ENCODE measurements at places on chromosomes 1 and 21.

- DNase-seq = no peak
These were observed 330.2 kb downstream of the S1PR1 start for GRCh38 chr1:101566883-101567538.

DNA sequence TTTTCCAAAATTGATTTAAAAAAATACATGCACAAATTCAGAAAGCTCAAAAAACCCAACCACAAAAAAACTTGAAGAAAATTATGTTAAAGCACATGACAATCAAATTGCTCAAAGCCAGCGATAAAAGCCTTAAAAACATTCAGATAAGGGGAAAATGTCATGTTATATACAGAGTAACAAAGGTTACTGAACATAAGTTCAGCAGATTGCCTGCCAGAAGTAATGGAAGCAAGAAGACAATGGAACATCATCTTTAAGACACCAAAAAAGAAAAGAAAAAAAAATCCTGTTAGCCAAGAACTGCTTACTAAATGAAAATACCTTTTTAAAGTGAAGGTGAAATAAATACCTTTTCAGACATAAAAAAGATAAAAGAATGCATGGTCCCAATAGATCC lies 147.2 kb upstream of the SGIP1 start:
- no peak for DNase-seq

GRCh38 chr1:106613068-106613467 lies 443.4 kb upstream of the PRMT6 start:
- DNase-seq = no peak

GRCh38 chr1:57133686-57134085 lies 167.9 kb upstream of the C8B start:
- DNase-seq = no peak

- no peak for DNase-seq
These were observed 16.7 kb downstream of the COLGALT2 start for GRCh38 chr1:184020855-184021254.

- no peak for DNase-seq
These were observed 607.3 kb downstream of the NCAM2 start for GRCh38 chr21:21605521-21605920.

GRCh38 chr21:41337515-41337914 lies 20.9 kb downstream of the FAM3B start:
- DNase-seq = no peak

DNA sequence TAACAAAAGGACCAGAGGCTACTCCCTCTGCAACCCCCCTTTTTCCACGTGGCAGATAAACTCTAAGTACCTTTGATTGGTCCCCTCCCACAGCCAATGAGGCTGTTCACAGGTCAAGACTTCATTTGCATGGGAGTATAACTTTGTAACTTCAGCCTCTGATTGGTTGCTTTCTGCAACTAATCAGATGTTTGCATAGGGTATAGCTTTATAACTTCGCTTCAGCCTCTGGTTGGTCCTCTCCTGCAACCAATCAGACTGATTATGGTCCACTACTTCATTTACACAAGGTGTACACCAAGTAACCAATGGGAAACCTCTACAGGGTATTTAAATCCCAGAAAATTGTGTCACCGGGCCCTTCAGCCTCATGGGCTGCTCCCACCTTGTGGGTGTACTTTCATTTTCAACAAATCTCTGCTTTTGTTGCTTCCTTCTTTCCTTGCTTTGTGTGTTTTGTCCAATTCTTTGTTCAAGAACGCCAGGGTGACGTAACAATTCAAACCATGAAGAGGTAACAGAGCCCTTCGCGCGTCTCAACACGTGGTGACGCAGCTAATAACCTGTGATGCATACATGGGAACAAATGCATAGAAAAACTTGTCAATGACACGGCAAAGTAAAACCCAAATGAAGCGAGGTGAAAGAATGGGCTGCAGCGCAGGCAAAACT lies 47.2 kb downstream of the VPS26C start:
- no peak for DNase-seq

GRCh38 chr1:239547987-239548386 lies 161.6 kb downstream of the CHRM3 start:
- no peak for DNase-seq

DNA sequence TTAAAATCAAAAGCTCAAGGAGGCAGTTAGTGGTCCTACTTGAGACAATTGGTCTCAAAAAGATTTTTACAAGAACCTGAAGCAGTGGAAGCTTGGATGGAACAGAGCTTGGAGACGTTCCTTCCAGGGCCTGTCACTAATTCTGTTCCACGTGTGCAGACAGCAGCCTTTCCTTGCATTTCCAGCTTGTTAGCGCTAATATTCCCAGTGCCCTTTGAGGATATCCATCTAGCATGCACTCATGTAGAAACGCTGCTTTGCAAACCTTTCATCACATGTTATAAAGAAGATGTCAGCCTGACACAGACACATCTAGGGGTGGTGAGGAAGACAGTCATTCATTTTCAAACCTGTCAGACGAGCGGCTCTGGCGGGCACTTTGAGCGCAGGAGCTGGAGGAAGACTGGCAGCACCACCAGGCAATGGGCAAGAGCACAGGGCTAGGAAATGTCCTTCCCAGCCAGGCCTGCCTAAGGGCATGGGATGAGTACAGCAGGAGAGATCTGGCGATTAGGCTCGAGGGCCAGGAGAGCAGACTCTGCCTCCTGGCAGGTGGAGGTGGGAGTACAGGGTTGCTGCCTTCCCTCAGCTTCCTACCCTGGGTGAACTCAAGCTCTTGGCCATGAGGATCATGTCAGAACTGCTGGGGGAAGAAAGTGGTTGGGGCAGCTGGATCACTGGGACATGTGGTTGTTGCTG lies 55.5 kb downstream of the CASQ2 start:
- DNase-seq = no peak

DNA sequence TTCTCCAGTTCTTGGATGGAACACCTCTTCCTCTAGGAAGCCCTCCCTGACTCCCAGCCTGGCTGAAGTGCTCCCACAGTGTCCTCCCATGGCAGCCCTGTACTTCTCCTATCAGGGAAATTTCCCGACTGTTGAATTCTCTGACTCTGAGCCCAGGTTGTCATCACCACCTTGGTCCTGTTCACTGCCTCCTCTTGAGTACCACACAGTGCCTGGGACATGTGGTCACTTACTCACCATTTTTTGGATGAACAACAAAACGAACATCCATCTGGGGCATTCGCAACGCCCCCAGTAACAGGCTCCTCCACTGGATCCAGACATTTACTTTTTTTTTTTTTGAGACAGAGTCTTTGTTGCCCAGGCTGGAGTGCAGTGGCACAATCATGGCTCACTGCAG lies 37.4 kb downstream of the CHD5 start:
- DNase-seq = no peak

DNA sequence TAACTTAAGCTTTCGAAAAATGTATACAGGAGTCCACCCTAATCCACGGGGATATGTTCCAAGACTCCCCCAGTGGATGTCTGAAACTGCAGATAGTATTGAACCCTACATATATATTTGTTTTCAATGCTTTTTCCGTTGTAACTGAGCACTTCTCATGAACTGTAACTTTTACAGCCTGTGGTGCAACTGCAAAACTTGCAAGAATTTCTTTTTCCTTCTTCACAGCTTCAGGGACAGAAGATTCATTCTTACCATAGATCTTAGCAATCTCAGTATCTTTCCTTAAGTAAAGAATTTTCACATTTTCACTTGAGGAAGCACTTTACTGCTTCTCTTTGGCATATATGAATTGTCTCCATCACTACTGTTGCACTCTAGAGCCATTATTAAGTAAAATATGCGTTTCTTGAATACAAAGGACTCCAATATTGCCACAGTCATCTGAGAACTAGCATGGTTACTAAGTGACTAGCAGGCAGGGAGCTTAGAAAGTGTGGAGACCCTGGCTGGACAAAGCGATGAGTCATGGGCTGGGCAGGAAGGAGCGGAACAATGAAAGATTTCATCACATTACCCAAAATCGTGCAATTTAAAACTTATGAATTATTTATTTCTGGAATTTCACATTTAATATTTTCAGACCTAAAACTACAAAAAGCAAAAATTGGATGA lies 14.1 kb downstream of the DPYD start:
- peak; percentile 65 for DNase-seq

DNA sequence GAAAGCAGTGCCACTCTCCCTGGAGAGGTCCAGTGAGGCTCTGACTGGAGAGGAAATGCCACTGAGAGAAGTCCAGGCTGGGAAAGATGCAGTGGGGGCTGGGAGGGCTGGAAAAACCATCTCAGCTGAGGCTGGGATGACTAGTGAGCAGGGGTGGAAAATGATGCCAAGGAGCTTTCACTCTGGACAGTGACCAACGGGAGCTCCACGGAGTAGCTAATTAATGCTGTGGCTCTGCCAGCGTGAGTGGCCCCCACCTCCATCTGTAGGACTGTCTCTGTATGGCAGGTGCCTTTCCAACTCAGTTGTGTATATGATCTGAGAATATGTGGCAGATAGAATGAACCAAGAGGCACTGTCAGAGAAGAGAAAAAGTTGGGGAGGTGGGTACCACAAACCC lies 86.7 kb downstream of the DDX20 start:
- no peak for DNase-seq

- no peak for DNase-seq
These were observed 89.6 kb downstream of the AK5 start for GRCh38 chr1:77371396-77371795.

- DNase-seq = no peak
These were observed 152.2 kb upstream of the KRTAP19-8 start for GRCh38 chr21:31190516-31190915.

DNA sequence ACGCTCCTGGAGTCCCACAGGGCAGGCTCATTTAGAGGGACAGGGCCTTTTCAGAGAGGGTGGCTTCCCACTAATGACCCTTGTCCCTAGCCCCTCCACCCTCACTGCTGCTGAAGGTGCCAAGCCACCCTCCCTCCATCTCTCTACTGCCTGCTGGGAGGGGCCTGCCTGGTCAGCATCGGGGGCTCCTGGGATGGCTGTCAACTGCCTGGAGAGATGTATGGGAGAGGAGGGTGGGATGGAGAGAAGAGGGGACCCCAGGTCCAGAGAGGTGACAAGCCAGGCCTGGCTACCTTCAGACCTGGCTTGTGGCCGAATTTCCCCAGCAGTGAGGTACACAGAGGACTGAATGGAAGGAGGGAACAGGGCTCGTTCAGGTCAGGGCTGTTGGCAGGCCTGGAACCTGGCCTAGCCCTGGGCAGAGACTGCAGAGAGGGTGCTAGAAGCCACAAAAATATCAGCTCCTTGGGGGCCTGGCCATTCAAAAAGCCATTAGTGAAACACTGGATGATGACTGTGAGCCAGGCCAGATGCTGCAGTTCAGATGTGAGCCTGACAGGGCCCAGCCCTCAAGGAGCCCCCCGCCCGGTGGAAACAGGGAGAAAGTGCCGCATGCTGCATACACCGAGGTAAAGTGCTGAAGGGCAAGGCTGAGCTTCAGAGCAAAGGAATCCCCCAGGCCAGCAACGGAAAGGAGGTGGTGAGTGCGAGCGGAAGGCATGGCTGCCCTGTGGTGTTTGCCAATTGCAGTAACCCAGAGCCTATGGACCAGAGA lies 20.0 kb downstream of the MMEL1 start:
- no peak for DNase-seq

GRCh38 chr1:53127546-53127945 lies 14.9 kb downstream of the SLC1A7 start:
- DNase-seq = no peak

DNA sequence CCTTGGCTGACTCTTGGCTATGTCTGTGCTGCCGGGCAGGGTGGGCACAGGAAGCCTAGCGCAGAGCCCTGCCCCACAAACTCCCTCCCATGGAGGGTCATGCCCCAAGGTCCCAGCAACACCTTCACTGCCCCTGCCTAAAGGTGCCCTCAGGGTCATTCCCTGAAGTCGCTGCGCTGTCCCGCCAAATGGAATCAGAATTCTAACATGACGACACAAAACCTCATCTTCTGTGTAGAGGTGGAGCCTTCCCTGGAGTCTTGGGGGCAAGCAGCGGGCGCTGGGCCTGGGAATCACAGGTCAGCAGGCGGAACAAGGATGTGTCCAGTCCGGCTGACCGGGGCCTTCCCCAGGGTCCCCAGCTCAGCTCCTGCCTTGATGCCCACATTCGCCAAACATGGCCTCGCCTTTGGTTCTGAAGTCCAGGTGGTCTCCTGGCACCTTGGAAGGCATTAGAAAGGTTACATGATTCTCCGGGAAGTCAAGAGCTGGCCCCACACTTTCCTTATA lies 17.3 kb downstream of the TMEM201 start:
- no peak for DNase-seq

DNA sequence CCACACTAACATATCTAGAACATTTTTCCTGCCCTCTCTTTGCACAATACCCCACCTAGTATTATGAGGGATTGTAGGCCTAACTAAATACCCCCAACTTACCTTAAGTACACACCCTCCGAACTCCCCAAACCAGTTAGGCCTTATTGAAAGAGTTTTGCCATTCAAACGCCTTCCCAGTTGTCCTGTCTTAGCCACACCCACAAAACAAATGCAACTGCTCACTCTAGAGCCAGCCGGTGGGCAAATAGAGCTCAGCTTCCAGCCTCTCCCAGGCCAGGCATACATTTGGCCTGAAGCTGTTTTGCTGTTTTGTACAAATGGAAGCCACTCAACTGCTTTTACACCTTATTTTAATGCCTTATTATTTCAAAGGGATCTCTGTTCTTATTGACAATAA lies 224.2 kb upstream of the RUNX1 start:
- DNase-seq = no peak

DNA sequence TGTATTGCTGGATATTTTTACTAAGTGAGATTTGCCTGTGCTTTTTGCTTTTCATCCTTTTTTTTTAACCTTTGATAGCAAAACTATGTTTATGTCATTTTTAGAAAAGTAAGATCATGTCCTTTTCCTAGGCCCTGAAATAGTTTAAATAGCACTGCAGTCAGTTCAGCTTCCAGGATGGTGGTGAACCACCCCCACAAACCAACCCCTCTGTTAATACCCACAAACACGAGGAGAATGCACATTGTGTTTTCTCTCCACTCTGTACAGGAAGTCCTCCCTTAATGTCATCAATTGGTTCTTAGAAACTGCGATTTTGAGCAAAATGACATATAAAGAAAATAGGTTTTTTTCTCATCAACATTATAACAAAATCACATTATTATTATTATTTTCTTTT lies 117.7 kb upstream of the DSCAM start:
- DNase-seq = no peak

- no peak for DNase-seq
These were observed 39.0 kb upstream of the SYNC start for GRCh38 chr1:32741413-32742198.

DNA sequence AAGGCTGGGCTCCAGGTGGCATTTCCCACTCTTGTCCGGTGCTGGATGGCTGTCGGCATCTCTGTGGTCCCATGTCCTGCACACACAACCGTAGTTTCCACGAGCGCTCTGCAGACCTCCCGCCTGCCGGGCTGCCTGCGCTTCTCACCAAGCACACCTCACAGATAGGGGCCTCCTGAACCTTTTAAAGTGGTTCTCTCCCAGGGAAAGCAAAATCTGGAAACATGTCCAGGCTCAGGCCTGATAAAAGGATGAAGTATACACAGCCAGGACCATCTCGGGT lies 46.2 kb downstream of the CAPN9 start:
- DNase-seq = no peak

DNA sequence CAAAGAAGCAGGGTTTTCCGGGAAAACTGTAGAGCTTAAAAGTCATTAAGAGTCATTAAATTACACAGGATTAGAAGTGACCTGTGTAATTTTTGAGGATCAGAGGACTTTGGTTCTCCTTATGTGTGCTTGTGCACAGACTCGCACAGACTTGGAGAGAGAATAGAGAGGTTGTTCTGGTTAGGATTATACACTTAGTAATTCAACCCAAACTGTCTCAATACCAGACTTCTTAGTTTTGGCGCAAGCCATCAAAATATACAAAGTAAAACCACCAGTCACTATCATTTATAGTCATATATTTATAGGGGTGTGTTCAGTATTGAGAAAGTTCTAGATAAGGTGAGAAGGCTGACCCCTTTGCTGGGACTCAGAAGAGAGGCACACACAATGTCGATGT lies 112.3 kb downstream of the HLX start:
- DNase-seq = no peak

GRCh38 chr1:109769330-109770078 lies 5.8 kb upstream of the EPS8L3 start:
- no peak for DNase-seq

Measured in SIG-M5 (cell line).